ENCODE measurements at places on chromosomes 12 and 14.
A peak's percentile ranks its signal among the peaks of the same experiment; 100 is the strongest.

DNA sequence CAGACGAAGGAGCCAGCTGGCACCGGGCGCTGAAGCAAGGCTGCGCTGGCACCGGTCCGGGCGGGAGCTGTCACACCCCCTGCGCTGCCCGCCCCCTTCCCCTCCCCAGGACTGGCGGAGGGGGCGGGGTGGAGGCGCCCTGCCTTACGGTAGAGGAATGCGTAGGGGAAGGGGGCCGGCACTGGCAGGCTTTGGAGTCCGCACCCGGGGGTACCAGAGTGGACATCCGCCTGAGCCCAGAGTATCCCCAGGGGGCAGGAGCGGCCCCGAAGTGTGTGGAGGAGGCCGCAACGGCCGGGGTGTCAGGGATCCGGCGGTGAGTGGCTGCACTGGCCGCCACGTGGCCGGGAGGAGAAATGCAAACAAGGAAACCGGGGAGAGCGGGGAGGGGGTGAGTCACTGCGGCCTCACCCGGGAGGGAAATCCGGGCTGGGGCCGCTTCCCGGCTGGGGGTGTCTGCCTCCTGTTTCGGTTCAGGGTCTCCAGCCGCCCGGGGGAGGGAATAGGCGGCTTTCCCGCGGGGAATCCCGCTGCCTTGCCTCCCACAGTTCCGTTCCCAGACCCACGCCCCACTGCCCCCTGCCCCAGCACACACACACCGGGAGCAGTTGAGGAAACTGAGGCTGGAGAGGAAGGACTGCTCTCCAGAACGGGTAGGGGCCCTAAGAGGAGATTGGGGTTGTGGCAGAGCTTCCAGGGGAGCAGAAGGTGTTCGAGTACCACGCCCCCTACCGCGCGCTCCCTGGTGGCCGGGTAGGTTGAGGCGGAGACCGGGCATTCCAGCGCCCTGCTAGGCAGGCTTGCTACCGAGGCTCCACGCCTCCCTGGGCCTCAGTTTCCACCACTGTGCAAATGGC, at the start of gene RAPGEF3:
TSS of gene RAPGEF3 (minus strand) at position 47 of the 857 bp plus-strand sequence. CDS start 324 bp downstream, outside the sequence.
- peaks cover 74% of the 10 kb centered on the region for H3K27me3 ChIP-seq
- H3K4me1 ChIP-seq = peaks cover 22% of the 10 kb centered on the region
- H3K4me3 ChIP-seq = peak within 1 kb of the TSS; percentile 69
- DNase-seq = peak; percentile 82
- H3K27ac ChIP-seq = no peak within 1 kb of the TSS

DNA sequence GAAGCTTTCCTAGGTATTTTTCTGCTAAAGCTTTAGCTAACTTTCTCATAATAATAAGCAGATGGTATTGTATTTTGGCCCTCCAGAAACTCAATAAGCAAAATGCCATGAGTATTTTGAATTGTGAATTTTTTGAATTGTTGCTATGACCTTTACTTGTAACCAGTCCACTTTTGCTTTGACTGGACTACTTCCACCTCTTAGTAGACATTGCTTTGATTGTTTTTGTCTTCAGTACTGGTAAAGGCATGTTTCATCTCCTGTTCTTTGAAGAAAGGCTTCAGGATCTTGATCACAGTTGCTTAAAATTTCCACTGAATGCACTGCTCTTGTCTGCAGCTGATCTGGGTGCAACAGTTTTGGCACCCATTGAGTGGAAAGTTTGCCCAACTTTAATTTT, 102.3 kb downstream of the TRMT5 start:
- no peaks in the 10 kb centered on the region for H3K27me3 ChIP-seq
- H3K27ac ChIP-seq = no peak overlapping the region
- H3K4me1 ChIP-seq = peaks cover 2% of the 10 kb centered on the region
- H3K4me3 ChIP-seq = no peak overlapping the region
- peaks cover 19% of the 10 kb centered on the region for H3K36me3 ChIP-seq

- DNase-seq = no peak
- H3K4me3 ChIP-seq = no peak overlapping the region
- H3K27ac ChIP-seq = no peak overlapping the region
- H3K36me3 ChIP-seq = peaks cover 20% of the 10 kb centered on the region
These were observed 2.4 kb upstream of the TBX3 start for GRCh38 chr12:114686426-114686772.

- H3K4me3 ChIP-seq = no peak overlapping the region
- no peak for DNase-seq
- H3K27ac ChIP-seq = peak overlapping the region; percentile 98
- H3K4me1 ChIP-seq = peaks cover 37% of the 10 kb centered on the region
- H3K27me3 ChIP-seq = peaks cover 28% of the 10 kb centered on the region
These were observed 2.3 kb upstream of the CEBPE start for GRCh38 chr14:23121361-23121771.

GRCh38 chr14:59905188-59905587, 14.8 kb upstream of the LRRC9 start:
- H3K4me1 ChIP-seq = no peaks in the 10 kb centered on the region
- H3K4me3 ChIP-seq = no peak overlapping the region
- no peak for DNase-seq
- peaks cover 6% of the 10 kb centered on the region for H3K27me3 ChIP-seq
- no peaks in the 10 kb centered on the region for H3K36me3 ChIP-seq

GRCh38 chr12:73235387-73235786, 963.2 kb downstream of the TRHDE start:
- no peaks in the 10 kb centered on the region for H3K36me3 ChIP-seq
- no peak overlapping the region for H3K4me3 ChIP-seq
- H3K4me1 ChIP-seq = no peaks in the 10 kb centered on the region
- H3K27me3 ChIP-seq = no peaks in the 10 kb centered on the region
- H3K27ac ChIP-seq = no peak overlapping the region
- DNase-seq = no peak

DNA sequence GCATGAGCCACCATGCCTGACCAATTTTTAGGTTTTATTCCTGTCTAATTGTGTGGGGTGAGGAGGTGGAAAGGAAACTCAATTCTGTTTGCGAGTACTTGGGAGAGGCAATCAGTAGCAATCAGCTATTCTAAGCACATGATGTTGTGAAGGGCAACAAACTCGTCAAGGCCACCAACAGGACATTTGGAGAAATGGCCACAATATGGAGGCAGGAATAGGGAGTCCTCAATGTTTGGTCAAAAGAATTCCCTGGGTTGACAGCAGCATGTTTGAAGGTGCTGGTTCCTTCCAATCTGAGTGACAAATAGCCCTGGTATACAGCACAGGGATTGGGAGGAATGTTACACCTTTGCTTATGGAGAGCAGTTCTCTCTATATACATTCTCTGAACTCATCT, 32.7 kb upstream of the USP44 start:
- H3K36me3 ChIP-seq = no peaks in the 10 kb centered on the region
- peaks cover 6% of the 10 kb centered on the region for H3K27me3 ChIP-seq
- no peak overlapping the region for H3K4me3 ChIP-seq
- no peak for DNase-seq
- no peaks in the 10 kb centered on the region for H3K4me1 ChIP-seq

- peak overlapping the region; percentile 29 for H3K27ac ChIP-seq
- H3K36me3 ChIP-seq = peaks cover 3% of the 10 kb centered on the region
- H3K4me1 ChIP-seq = peaks cover 32% of the 10 kb centered on the region
- peak; percentile 85 for DNase-seq
- H3K4me3 ChIP-seq = no peak overlapping the region
- peaks cover 33% of the 10 kb centered on the region for H3K27me3 ChIP-seq
These were observed 9.3 kb downstream of the PGF start for GRCh38 chr14:74945852-74946658.

DNA sequence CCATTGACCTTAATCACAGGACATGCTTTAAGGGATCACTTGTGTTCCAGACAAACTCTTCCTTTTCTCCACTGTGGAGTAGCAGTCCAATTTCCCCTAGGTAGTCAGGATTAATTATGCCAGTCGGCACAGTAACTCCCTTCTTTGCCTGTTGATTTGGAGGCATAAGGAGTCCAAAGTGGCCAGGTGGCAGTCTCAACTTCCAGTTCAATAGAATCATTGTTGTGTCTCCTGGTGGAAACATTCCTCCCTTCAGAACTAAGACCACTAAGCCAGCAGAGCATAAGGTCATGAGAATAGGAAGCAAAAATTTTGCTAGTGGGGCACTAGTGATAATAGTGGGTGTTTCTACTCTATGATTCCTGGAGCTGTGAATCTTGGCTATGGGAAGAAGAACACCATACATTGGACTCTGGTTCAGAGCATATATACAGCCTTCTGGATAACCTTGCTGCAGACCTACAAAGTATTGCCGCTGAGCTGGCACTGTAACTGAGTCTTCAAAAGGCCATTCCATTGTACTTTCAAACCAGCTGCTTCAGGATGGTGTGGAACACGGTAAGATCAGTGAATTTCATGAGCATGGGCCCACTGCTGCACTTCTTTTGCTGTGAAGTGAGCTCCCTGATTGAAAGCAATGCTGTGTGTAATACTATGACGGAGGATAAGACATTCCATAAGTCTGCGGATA, 147.3 kb upstream of the MAX start:
- no peak overlapping the region for H3K27ac ChIP-seq
- DNase-seq = no peak
- H3K27me3 ChIP-seq = peaks cover 4% of the 10 kb centered on the region
- no peaks in the 10 kb centered on the region for H3K36me3 ChIP-seq
- H3K4me3 ChIP-seq = no peak overlapping the region
- H3K4me1 ChIP-seq = peaks cover 19% of the 10 kb centered on the region

- H3K36me3 ChIP-seq = no peaks in the 10 kb centered on the region
- DNase-seq = no peak
- peak overlapping the region; percentile 20 for H3K27ac ChIP-seq
These were observed 469.8 kb downstream of the ZFP36L1 start for GRCh38 chr14:68322940-68323620.

DNA sequence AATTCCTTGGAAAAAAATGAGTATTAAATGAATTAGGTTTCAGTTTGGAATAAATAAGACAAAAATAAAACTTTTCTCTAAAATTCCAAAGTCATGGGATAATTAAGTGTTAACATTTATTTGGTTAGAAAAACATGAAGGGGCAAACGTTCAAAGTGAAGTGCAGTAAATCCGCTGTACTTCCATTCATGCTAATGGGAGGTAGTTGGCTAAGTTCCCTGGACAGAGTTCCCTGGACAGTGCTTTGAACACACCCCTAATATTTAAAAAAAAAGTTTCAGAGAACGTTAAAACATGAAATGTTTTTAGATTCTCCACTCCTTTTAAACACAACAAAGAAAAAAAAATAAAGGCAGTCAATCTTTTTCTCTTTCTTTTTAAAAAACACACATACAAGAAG, 16.3 kb downstream of the ALX1 start:
- H3K4me3 ChIP-seq = no peak overlapping the region
- no peaks in the 10 kb centered on the region for H3K27me3 ChIP-seq
- H3K36me3 ChIP-seq = no peaks in the 10 kb centered on the region
- peaks cover 5% of the 10 kb centered on the region for H3K4me1 ChIP-seq

DNA sequence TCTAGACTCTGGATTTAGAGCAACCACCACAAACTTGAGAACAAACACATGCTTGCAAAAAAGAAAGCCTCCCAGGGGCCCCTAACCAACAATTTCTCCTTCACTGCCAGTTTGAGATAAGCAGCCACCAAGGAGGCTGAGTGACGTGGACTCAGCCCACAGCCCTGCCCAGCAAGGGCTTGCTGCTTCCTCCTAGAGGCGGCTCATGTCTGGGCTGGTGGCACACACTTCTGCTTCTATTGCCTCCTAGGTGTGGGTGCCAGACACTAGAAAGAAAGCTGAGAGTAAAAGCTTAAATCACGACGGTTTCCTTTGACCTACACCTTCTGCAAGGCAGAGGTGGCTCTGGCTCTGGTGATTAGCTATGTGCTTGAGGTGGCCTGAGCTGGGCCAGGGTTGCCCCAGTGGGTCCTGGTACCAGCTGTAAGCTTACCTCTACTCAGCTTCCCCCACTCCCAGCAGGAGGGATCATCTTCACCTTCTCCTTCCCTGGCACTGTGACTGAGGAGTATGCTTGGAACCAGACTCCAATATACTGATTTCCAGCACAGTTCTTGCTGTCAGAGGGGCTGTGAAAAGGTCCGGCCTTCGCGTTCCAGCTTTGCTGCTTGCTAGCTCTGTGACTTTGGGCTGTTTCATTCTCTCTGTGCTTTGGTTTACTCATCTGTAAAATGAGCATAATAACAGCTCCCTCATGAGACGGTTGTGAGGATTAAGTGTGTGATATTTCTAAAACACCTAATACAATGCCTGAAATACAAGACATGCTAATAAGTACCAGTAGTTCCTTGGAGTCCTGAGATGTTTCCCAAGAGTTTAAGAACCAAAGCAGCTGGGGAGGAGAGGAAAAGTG, 89.7 kb upstream of the PARP11 start:
- peaks cover 7% of the 10 kb centered on the region for H3K27me3 ChIP-seq
- H3K4me3 ChIP-seq = no peak overlapping the region
- DNase-seq = peak; percentile 81
- peak overlapping the region; percentile 61 for H3K27ac ChIP-seq

DNA sequence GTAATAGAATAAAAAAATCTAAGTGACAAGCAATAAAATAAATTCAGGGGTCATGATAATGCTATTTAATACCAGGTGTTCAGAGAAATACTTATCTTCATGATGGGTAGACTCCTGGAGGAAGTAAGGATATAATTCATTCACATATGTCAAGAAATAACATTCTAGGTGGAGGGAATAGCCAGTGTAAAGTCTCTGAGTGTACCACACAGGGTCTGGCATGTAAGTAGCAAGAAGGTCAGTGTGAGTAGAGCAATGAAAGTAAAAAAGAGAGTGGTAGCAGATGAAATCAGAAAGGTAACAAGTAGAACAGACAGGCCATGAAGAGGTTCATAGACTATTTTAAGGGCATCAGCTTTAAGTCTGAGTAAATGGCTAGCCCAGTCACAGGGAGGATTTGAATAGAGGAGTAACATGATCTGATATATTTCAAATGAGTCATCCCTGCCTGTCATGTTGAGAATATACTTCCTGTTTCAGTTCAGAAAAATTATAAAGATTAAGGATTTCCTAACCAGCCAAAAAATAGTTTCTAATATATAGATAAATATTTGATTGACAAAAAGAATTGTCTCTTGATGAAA, 519.9 kb downstream of the C12orf50 start:
- H3K4me3 ChIP-seq = no peak overlapping the region
- no peak for DNase-seq
- H3K4me1 ChIP-seq = no peaks in the 10 kb centered on the region
- no peaks in the 10 kb centered on the region for H3K27me3 ChIP-seq
- H3K36me3 ChIP-seq = no peaks in the 10 kb centered on the region
- H3K27ac ChIP-seq = no peak overlapping the region

- no peaks in the 10 kb centered on the region for H3K36me3 ChIP-seq
- peaks cover 25% of the 10 kb centered on the region for H3K27me3 ChIP-seq
- H3K4me1 ChIP-seq = no peaks in the 10 kb centered on the region
- H3K27ac ChIP-seq = no peak overlapping the region
- no peak overlapping the region for H3K4me3 ChIP-seq
- DNase-seq = no peak
These were observed 34.5 kb upstream of the RIC8B start for GRCh38 chr12:106739815-106740530.

- no peaks in the 10 kb centered on the region for H3K4me1 ChIP-seq
- peaks cover 44% of the 10 kb centered on the region for H3K27me3 ChIP-seq
- no peak overlapping the region for H3K27ac ChIP-seq
- H3K36me3 ChIP-seq = no peaks in the 10 kb centered on the region
These were observed 18.3 kb upstream of the EIF2B2 start for GRCh38 chr14:74984236-74985027.

- no peaks in the 10 kb centered on the region for H3K4me1 ChIP-seq
- H3K27ac ChIP-seq = no peak overlapping the region
- no peaks in the 10 kb centered on the region for H3K36me3 ChIP-seq
- H3K4me3 ChIP-seq = no peak overlapping the region
- DNase-seq = no peak
These were observed 92.7 kb downstream of the PRICKLE1 start for GRCh38 chr12:42496886-42497285.

GRCh38 chr12:23543767-23544166, 405.7 kb downstream of the SOX5 start:
- no peak overlapping the region for H3K27ac ChIP-seq
- no peaks in the 10 kb centered on the region for H3K27me3 ChIP-seq
- H3K4me1 ChIP-seq = no peaks in the 10 kb centered on the region
- no peaks in the 10 kb centered on the region for H3K36me3 ChIP-seq
- H3K4me3 ChIP-seq = no peak overlapping the region

- H3K36me3 ChIP-seq = no peaks in the 10 kb centered on the region
- H3K4me1 ChIP-seq = no peaks in the 10 kb centered on the region
- H3K4me3 ChIP-seq = no peak overlapping the region
These were observed 841.1 kb downstream of the NRXN3 start for GRCh38 chr14:79011091-79011919.
